ENCODE measurements at places on chromosomes 5 and 9. TPM values are rescaled to one million over a fixed set of nuclear protein-coding genes. Genes with fewer than 3 reads are reported as not detected.

GRCh38 chr5:119353686-119354366, 2.0 kb upstream of the TNFAIP8 start:
- DNase-seq = no peak

GRCh38 chr5:132777209-132778069, at the start of gene SEPTIN8:
Gene SEPTIN8 (minus strand): TSS chr5:132777239. CDS start chr5:132777137, 102 bp downstream.
- DNase-seq = peak; percentile 38

DNA sequence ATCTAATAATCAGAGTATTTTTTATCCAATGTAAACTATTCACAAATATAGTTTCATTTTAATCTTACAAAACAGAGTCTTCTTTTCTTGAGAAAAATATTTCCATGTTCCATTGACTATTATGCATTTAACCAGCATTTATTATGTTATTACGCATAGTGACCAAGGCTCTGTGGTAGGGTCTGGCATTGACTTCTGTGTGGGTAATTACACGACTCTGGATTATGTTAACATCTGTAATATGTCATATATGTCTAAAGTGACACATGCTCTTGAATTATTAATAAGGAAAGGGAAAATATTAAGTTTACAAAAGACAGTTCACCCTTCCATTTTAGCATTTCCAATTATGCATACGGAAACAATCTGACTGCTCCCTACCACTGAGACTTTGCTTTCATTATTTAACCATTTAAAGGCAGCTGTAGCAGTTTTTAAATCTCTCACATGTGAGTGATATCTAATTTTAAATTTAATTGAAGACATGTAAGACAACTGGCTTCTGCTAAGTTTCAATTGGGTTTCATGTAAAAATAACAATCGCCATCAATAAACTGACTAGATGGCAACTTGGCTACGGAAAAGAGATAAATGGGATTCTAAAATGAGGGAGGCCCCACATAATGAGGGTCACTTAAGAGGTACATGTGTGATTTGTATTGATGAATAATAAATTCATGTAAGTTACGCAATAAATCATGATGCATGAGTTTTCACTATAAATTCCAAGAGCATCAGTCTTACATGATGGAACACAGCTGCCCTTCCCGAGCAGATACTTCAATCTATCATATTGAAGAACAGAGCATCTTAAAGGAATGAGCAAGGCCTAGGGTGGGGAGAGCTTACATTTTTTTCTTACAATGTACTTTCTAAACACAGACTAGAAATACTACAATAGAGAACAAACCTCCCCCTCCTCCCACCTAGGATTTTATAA, 1056.8 kb downstream of the MAT2B start:
- peak; percentile 25 for DNase-seq

DNA sequence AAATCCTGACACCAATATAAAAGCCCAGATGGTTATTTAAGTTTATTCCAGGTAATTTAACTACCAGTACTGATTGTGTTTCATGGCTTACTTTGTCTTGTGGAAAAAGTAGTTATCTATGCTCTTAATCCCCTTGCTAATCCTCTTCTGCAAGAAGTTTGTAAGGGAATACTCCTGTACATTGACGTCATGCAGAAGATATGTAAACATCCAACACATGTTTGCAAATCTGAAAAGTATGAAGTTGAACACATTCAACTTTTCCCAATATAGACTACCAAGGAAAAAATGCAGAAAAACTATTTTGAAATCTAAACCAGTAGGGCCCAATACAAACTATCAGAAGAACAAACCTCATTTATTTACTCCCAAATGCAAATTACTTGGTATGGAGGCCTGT, 56.3 kb upstream of the ELL2 start:
- DNase-seq = peak; percentile 75

Gene SHOC1
- total RNA-seq = 0.09 TPM

DNA sequence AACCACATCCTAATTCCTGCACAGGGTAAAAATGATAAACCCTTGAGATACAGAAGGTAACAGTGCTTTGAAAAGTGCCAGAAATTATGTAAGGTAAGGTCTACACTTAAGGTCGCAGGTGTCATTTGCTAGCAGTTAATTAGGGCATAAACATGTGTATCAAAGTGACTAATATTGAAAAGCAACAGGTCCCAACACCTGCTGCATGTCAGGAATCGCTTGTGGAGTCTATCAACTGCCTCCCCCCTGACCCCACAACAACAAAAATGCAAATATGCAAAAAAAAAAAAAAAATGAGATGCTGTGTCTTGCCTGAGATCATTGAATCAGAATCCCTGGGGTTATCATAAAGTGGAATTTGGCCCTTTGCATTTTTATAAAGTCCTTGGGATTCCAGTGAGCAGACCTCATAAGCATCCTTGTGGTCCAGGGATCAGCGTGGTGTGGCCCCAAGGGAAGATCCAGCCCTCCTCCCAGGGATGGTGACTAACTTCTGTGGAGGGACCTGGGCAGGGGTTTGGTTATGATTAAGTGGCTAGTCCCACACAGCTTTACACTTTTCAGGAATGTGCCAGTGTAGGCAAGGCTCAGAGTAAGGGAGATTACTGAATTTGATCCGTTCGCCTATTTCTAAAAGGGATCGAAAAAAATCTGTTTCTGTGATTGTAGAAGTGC, 92.5 kb upstream of the TNFSF8 start:
- peak; percentile 82 for DNase-seq

DNA sequence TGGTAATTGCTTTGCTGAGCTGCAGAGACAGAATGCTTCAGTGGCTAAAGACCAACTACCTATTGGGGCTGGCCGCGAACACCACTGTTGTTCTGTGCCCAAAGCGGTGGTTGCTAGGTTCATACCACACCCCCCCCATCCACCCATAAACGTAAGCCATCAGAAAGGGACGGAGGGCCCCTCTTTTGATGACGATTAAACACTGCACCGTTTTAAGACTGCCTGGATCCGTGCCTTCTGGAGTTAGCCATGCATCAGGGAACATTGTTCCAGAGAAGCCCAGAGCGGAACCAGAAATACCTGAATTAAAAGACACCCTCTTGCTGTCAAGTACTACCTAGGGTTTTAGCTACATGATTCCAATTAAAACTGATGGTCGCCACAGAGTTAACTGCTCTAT, 369.1 kb upstream of the DAP start:
- DNase-seq = no peak

Gene RGMB
- total RNA-seq = 145 TPM

GRCh38 chr9:36995927-36996705, 38.0 kb downstream of the PAX5 start:
- peak; percentile 56 for DNase-seq

Gene PAEP
- not detected for total RNA-seq

DNA sequence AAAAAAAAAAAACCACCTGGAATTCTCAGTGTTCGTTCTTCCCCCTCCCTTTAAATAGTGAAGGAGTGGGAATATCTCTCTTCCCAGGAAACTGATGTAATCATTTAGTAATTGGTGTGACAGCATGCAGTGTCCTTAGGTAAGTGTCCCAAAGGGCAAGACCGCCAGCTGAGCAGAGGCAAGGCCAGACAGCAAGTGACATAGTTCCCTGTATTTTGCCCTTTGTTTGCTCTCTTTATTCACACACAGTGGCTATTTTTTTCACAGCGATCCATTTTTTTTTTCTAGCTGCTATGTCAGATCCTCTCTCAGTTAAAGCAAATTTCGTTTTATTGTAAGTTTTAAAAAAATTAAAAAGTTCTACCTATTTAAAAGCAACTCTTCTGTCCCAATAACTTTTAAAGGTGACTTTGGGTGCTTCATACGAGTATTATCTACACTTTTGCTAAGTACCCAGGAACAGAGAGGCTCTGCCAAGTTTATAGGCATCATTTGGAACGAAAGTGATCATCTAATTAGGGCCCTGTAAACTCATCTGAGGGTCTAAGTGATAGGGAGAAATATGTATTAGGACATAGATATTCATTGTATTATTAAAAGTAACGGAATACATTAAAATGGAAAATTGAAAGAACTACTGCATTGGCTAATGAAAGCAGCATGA, 98.2 kb upstream of the ALDH1A1 start:
- DNase-seq = no peak

DNA sequence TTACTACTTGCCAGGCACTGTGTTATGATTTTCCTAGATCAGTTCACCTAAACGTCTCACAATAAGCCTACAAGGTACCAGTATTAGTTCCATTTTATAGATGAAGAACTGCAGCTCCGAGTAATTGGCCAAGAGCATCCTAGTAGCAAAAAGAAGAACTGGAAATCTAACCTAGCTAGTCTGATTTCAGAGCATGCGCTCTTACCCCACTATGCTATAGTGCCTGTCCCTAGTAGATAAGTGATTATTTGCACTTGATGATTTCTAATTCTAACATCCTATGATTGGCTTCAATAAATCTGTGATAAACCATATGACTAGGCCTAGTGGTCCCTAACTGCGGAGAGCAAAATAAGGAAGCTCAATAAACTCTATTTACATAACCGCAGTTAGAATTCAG, 7.1 kb upstream of the PLAC8L1 start:
- no peak for DNase-seq

DNA sequence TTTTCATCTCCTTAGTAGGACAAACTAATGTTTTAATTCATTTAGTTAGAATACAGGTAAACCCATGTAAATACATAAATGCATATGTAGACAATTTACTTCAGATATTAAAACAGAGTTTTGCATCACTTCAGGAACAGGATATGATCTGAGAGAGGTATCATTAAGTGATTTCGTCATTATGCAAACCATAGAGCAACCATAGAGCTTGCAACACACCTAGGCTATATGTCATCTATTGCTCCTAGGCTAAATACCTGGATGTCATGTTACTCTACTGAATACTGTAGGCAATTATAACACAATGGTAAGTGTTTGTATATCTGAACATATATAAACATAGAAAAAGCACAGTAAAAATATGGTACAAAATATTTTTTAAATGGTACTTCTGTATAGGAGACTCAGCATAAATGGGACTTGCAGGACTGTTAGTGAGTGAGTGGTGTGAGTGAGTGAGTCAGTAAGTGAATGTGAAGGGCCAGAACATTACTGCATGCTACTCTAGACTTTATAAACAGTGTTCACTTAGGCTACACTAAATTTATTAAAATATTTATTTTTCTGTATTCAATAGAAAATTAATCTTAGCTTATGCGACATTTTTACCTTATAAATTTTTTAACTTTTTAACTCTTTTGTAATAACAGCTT, 1377.5 kb upstream of the CDH9 start:
- no peak for DNase-seq

Gene PALM2AKAP2
- total RNA-seq = 4.2 TPM

DNA sequence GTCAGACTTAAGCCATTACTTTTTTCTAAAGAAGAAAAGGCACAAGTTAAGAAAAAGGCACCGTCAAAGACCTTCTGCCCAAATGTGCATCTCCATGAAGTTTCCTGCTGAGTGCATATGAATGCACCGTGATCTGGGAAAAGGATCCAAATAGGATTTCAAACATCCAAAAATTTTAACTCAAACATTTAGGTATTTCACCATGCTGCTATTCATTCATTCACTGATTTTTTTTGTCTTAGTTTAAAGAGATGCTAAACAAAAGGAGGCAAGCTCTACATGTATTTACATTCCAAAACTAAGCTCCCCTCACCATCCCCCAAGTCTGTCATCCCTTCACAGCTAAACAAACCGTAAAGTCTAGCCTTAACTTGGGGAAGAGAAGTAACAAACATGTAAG, 291.9 kb downstream of the ARL15 start:
- no peak for DNase-seq
